AG04450 (cell line): ENCODE measurements at places on chromosomes 1 and 21.

DNA sequence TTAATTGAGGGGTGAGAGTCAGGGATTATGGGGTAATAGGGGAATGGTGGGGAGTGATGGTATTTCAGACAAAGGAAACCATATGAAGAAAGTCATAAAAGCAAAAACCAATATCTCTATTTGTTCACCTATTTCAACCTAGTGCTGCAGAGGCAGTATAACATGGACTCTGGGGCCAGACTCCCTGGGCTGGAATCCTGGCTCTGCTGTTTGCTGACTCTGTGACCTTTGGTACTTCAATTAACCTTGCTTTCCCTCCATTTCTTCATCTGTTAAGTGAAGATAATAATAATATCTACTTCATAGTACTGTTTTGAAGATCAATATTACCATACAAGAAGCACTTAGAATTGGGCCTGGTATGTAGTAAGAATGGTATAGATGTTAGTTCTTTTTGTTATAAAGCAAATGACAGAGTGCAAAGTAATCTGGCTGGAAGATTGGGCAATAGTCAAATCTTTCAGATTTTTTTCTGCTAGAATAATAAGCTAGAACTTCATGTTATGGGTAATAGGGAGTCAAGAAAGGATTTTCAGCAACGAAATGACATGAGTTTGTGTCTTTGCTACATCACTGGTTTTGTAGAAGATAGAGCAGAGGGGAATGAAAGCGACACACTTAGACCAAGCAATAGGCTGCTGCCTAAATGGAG, 9.0 kb downstream of the EPHX4 start:
- no peak for DNase-seq

GRCh38 chr1:183604038-183604808, 14.0 kb upstream of the NCF2 start:
- peak; percentile 83 for DNase-seq

GRCh38 chr21:45040157-45040711, 34.1 kb upstream of the ADARB1 start:
- DNase-seq: no peak

- DNase-seq: no peak
Observed at GRCh38 chr1:199377211-199377610, 650.3 kb upstream of the NR5A2 start.

DNA sequence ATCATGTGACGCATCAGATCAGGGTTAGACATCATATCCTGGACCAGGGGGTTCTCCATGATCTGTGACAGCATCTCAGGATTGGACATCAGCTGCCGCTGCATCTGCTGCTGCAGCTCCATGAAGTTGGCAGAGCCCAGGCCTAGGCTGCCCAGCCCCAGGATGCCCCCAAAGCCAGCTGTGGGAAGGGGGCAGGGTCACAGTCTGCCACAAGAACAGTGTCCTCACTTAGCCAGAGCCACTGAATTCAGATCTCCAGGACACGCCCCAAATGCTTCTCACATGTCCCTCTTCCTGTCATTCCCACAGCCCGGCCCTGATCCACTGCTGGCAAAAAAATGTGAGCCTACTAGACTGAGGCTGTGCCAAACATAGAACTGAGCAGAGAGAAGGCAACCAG, 3.2 kb downstream of the UBQLN4 start:
- no peak for DNase-seq

- no peak for DNase-seq
Observed at GRCh38 chr1:218521414-218522169, 176.5 kb downstream of the TGFB2 start.

DNA sequence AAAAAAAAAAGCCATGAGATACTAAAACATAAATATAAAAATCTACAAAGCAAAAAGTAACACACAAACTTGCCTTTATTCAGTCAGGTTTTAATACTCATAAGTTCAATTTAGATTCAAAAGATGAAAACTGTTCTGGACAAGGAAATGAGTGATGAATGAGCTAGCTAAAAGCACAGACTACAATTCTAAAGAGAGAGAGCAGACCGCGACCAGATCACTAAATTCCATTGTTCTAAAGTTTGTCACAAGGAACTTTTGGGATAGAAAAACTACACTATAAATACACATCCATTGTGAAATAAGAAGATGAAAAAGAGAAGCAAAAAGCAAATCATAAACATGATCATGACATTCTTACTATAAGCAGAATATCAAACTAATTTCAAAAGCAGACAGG, 1.7 kb downstream of the ODF2L start:
- no peak for DNase-seq

- no peak for DNase-seq
Observed at GRCh38 chr1:24932725-24933294, 2.7 kb upstream of the RUNX3 start.

GRCh38 chr1:12176298-12177118, 9.7 kb downstream of the TNFRSF1B start:
- DNase-seq: no peak

- DNase-seq: no peak
Observed at GRCh38 chr1:101907264-101907663, 89.5 kb downstream of the OLFM3 start.

GRCh38 chr1:21045351-21045750, 131.3 kb downstream of the EIF4G3 start:
- no peak for DNase-seq

GRCh38 chr1:80917225-80917624, 883.5 kb upstream of the ADGRL2 start:
- DNase-seq: no peak

DNA sequence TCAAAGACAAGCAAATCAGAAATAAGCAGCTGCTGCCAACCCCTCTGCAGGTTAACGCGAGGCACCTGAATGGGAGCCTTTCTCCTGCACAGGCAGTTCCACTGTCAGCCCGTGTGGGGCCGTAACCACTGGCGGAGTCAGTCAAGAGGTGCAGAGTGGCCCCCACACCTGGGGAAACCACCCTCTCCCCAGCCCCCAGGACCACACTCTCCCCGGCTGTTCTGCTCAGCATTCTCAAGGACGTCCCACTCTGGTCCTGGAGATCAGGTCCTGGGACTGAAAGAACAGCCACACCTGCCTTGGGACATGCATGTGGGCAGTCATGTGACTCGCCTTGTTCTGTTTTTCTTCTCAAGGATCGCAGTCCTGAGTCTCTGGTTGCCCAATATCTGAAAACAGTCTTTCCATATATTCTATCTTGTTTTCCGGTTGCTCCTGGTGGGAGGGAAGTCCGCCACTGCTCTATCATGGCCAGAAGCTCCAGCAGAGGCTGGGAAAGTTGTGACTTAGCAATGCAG, 252.5 kb downstream of the PTPRU start:
- DNase-seq: no peak

- DNase-seq: peak; percentile 65
Observed at GRCh38 chr1:44029911-44030604, 1.2 kb downstream of the SLC6A9 start.

GRCh38 chr1:19676438-19676922, 11.8 kb downstream of the HTR6 start:
- peak; percentile 16 for DNase-seq

GRCh38 chr1:89337903-89338302, 26.0 kb upstream of the GBP6 start:
- no peak for DNase-seq

DNA sequence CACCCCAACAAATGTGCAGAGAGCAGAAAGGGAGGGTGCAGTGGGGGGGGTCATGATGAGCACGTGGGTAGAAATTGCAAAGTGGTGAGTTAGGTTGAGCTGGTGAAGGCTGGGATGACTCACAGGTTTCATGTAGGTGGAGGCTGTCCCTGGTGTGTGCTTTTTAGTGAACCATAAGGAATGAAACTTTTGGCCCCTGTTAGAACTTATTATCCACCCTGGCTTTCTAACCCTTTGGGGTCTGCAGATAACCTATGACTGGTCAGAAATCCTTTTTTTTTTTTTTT, 46.9 kb downstream of the DOP1B start:
- DNase-seq: peak; percentile 64

DNA sequence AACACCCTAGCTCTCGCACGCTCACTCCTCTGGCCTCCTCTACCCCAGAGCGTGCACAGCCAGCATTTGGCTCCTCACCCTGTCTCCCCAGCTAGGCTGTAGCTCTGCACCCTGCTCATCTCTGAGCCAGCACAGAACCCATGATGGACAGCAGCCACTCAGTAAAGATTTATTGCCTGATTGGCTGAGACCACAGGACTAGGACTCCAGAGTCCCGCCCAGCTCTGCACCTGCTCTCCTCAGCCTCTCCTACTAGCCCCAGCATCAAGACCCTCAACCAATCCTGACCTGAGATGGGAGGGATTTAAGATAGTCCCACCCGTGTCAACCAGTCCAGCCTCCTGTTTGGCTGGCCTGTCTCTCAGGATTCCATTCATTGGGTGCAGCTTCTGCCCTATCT, 9.3 kb downstream of the C1QB start:
- no peak for DNase-seq

DNA sequence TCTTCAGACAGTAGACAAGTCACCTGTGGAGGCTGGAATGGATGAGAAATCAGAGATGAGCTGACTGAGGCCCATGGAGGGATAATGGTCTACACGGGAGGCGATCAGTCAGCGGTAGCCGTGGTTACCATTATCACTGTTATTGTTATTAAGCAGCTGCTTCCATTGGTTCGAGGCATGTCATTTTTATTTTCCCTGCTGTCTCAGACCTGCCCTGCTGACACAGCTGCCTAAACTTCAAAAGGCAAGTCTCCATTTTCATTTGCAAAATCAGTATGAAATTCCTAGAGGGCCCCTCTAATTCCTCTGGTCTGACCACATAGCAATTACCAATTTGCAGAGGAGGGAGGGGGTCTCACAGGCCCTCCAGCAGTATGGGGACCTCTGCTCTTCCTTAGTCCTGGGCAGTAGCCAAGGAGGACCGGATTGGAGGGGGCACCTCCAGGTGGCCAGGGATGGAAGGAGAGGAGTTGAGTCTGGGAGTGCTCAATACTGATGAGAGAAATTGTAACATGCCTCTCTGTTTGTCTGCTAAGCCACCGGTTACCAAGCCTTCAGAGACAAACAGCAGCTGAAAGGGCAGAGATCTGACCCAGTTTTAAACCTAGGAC, 184.2 kb downstream of the TRABD2B start:
- DNase-seq: no peak

- DNase-seq: peak; percentile 46
Observed at GRCh38 chr1:64898107-64898861, 68.1 kb downstream of the JAK1 start.

DNA sequence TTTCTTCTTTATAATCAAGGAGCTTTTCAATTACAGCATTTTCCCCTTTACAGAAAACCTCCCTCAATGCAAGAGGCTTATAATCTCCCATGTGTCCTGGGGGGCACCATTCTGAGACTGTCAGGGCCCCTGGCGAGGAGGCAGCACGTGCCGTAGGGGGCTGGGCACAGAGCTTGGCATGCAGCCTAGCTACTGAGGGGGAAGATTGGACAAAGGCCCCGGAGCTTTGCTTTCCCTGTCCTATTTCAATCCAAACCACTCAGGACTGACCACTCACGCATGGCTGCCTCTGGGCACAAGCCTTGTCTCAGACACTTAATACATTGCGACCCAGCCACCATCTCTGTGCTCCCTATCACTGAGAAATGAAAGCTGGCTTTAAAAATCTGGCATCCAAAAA, 2.8 kb upstream of the RAP1GAP start:
- no peak for DNase-seq

DNA sequence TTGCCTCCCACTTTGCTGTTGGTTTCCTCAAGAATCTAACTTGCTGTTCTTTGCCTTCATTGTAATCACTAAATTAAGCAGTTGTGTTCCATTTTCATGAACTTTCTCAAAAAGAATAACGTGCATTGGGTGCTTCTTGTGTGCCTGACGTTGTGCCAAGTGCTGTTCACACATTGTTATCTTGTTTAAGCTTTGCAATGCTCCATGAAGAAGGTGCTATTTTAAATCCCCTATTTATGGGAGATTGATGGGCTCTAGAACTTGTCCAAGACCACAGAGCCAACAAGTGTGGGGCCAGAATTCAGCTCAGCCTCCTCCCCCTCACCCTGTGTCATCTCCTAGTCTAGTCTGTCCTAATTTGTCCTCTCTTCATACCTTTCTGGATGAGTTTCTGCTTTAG, 199.8 kb downstream of the C1orf94 start:
- DNase-seq: no peak

- DNase-seq: peak; percentile 62
Observed at GRCh38 chr1:203871114-203871880, 9.9 kb downstream of the SNRPE start.

DNA sequence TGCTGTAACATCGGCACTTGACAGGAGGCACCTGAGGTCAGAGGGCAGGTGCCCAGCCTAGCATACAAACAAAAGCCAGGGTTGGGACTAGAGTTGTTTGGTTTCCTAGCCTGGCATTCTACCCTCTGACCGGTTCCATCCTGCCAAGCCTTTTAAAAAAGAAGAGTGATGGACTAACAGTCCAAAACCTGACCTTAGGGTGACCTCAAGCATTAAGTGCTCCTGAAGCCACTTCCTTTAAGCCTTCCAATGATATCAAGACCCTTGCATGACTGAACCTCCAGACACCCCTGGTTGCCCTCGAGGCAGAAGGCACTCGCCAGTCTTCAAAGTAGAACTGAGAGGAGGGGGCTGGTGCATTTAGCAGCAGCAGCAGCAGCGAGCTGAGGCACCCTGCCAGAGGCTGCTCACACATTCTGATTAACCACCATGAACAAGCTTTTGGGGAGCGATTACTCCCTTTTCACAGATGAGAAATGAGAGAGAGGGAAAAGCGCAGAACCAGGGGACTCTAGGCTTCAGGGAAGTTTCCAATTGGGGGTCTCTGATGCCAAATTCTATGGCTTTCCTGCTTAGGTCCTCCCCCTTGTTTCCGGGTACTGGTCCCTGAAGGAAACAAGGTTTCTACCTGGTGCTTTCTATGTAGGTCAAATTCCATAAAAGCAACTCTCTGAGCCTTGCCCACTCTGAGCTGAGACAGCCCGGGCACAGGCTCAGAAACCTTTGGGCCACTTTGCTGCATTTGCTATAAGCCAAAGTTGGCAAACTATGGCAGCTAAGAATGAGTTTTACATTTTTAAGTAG, 9.2 kb downstream of the SLC2A1 start:
- no peak for DNase-seq

DNA sequence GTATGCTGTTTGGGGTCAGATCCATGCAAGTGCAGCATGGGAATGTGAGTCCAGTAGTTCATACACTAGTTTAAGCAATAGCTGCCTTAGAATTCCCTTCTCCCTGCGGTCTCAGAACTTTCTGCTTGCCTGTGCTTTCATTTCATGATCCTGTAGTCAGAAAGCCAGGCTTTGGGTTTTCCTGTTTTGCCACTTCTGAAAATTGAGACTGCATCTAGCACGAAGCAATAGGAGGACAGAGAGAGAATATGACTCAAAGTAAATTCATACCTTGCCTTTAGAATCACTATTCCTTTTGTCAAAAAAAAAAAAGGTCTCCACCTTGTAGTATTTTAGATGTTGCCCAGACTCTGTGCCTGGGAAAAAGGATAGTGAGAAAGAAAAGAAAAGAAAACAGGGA, 161.2 kb upstream of the SNX7 start:
- no peak for DNase-seq

DNA sequence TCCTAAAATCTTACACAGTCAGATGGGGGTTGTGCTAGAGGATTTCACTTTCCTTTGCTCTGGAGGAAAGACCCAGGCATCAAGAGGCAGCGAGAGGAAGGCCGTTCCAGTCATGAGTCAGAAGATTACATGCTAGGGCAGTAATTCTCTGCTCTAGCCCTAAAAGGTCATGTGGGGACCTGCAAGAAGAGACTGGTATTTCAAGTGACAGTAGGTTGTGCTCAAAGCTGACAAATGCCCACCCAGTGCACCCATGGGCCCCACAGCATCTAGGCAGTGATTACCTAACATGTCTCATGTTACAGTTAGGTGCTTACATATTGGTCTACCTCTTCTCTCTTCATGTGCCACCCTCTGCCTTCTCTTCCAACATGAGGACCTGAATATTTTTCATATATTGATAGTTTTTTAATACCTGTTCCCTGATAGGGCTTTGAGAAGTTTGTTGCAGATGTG, 99.7 kb upstream of the BEND5 start:
- DNase-seq: no peak

- DNase-seq: no peak
Observed at GRCh38 chr1:112435448-112435847, 39.4 kb downstream of the CTTNBP2NL start.
